Activated naive CD4-positive, alpha-beta T cell (primary cell): ENCODE measurements at places on chromosomes 16 and 17.

DNA sequence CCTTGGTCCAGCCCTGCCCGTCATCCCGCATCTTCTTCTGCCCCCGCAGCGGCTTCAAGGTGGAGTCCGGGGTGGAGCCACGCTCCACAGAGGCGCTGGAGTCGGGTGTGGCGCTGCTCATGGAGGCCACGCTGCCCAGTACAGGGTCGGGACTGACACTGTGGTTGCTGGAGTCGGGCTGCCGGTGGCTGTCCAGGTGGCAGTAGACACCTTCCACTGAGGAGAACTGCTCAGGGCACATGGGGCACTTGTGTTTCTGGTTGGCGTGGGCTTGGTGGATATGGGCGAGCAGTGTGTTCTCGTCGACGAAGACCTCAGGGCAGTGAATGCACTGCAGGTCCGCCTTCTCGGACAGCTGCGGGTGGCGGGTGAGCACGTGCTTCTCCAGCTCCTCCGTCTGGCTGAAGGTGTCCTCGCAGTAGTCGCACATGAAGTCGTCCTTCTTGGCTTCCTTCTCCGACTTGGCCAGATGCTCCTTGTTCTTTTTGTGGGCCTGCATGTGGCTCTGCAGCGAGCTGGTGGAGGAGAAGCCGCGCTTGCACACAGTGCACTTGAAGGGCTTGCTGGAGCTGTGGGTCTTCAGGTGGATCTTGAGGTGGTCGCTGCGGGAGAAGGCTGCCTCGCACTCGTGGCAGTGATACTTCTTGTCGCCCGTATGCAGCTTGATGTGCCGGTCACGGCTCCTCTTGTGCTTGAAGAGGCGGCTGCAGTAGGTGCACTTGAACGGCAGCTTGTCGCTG, 217.8 kb downstream of the ZNF423 start:
- DNase-seq: no peak

DNA sequence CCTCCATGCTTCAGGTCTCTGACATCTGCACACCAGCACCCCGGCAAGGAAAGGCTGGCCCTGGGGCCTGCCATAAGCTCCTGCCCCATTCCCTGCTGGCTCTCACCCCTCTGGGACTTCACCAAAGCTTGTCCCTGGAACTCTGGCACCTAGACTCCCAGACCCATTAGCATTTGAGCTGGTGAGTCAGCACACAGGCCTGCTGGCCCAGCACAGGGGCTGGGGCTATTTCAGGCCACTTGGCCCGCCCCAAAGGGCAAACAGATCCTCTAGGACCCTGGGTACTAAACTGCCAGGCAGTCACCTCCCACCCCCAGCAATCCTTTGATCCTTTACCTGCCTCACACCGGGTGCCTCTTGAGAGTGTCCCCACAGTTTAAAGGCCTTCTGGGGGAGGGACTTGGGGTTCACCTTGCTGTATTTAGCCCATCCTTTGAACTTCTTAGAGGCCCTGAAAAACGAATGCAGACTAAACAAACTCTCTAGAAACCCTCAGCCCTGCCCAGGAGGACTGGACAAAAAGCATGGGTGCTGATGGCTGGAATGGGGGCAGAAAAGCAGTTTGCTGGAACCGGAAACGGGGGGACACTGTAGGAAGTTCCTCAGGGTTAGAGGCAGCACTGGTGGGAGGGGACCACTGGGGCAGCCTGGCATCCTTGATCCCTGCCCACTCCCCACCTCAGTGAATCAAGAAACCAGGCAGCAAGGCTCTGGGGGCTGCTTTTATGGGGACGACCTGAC, 3.2 kb upstream of the SAMD14 start:
- DNase-seq: no peak

GRCh38 chr16:75311383-75311938, 60.0 kb upstream of the BCAR1 start:
- DNase-seq: no peak

- DNase-seq: no peak
Measured at GRCh38 chr16:89589241-89589926, 13.8 kb downstream of the CPNE7 start.

DNA sequence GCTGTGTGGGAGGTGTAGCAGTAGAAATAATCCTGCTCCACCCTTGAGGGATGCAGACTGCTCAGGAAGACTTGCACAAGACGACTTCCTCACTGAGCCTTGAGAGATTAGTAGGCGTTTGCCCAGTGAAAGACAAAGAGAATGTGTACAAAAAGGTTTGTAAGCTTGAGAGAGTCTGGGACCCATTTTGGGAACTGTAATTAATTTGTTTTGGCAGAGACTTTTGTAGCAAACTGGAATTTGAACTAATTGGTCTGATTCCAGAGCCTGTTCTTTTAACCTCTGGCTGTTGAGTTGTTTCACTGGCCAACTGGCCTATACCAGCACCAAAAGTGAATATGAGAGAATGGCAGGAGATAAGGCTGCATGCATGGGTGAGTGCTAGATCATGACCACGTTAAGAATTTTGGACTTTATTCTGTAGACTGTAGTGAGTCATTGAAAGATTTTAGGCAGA, 75.5 kb downstream of the AATF start:
- no peak for DNase-seq

GRCh38 chr17:27905447-27906225, 12.5 kb upstream of the LYRM9 start:
- no peak for DNase-seq

- DNase-seq: no peak
Measured at GRCh38 chr16:50269769-50270509, 3.6 kb downstream of the ADCY7 start.

DNA sequence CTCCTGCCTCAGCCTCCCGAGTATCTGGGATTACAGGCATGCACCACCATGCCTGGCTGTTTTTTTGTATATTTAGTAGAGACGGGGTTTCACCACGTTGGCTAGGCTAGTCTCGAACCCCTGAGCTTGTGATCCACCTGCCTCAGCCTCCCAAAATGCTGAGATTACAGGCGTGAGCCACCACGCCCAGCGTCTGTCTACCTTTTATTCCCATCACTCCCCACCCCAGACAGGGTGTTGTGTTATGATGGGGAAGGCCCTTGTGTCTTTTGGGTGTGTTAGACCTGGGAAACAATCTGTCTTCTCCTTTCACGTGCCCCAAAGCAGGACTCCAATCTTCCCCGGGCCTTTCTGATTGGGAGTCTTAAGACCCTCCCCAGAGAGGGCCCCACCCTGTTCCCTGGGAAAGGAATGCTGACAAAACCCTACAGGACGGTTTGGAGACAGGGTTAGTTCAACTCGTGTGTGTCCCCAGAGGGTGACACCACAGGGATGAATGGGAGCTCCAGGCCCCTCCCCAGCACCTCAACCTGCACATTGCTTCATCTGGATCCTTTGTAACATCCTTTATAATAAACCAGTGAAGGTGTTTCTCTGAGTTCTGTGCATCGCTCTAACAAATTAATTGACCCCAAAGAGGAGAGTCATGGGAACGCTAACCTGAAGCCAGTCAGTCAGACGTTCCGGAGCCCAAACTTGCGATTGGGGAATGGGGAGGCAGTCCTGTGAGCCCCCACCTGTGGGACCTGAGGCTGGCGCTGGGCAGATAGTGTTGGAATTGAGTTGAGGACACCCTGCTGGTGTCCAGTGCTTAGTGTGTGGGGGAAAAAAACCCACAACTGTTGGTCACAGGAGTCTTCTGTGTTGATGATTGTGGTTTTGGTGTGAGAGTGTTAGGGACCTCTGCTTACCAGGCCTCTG, 3.2 kb upstream of the ELOB start:
- DNase-seq: no peak

DNA sequence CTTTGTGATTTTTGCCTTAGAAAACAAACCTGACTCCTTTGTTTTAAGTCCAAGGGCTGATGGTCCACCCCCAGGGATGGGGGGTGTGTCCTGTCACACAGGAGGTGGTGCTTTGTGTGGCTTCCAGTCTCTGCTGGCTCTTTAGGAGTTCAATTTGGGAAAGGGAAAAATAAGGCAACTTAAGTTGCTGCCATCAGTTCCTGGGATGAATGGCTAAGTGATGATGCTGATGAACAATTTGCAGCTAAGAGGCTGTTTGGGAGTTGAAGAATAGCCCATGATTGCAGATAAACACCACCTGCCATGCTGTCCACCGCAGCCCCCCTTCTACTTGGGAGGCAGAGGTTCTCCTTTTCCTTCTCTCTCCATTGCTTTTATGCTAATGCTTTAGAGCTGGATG, 40.2 kb downstream of the ARL4D start:
- no peak for DNase-seq

- DNase-seq: peak; percentile 59
Measured at GRCh38 chr17:58487589-58488427, at the start of gene HSF5. Gene HSF5, minus strand, starts transcription at chr17:58488408. Its CDS starts 134 bp downstream, at chr17:58488274.

GRCh38 chr17:60971515-60972369, 294.1 kb downstream of the BCAS3 start:
- DNase-seq: peak; percentile 4

DNA sequence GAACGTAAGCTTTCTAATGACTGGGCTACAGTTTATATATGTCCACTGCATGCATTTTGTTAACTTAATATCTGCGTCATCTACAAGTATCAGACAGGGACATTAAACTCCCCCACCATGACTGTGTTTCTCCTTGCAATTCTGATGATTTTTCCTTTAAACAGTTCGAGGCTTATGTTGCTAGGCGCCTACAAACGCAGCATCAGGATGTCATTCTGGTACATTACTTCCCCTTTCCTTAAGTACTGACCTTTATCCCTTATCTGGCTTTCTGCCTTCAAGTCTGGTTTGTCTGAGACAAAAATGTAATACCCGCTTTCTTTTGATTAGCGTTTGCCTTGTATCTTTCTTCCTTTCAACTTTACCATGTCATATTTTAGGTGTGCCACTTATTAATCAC, 362.4 kb downstream of the SLC39A11 start:
- no peak for DNase-seq

DNA sequence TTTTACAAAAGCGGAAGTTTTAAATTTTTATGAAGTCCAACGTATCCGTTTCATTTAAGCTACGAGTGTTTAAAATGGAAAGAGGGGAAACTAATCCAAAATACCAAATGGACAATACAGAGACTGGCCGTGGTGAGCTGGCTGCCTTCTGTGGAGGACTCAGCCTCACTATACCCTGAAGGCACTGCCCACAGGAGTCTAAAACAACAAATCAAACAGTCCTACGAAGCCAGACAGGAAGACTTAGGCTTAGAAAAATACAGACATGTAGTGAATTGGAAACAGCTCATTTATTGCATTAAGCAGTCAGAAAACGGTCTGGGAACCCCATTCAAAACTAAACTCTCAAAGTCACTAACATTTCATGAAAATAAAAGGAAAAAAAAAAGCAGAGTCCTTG, 75.1 kb downstream of the CYTH1 start:
- no peak for DNase-seq

DNA sequence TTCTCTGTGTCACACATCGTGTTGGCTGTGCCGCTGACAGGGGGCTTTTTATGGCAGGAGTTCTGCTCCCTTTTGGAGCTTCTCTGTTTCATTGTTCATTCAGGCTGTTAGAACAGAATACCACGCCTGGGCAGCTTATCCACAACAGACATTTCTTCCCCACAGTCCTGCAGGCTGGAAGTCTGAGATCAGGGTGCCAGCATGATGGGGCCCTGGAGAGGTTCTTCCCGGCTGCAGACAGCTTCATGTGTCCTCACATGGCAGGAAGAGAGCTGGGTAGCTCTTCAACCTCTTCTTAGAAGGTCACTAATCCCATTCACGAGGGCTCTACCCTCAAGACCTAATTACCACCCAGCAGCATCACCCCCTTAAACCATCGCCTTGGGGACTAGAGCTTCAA, 65.1 kb downstream of the DHRS7C start:
- no peak for DNase-seq

DNA sequence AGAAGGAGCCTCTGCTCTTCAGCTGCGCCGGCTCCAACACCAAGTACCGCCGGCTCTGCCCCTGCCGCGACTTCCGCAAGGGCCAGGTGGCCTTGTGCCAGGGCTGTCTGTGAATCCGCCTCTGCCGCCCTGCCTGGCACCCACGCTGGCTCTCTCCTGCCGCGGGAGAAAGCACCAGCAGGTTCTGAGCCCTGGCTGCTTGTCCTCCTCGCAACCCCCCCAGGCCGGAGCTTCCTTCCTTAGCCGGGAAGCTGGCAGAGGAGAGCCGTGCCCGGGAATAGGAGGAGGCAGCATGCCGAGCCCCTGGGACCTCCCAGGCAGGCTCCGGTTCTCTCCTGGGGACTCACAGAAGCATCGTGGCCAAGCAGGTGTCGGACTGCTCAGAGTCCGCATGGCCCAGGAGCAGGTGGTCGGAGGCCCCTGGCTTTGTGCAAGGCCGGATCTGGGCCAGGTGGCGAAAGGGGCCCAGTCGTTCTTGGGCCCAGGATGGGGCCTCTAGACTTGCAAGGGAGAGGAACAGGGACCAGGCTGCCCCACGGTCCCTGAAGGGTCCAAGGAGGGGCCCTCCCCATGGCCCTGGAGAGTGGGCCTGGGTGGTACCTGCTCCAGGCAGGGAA, 80.6 kb downstream of the MGAT5B start:
- DNase-seq: no peak

- no peak for DNase-seq
Measured at GRCh38 chr17:75245011-75245410, 16.4 kb downstream of the GGA3 start.

GRCh38 chr16:19708296-19709205, 9.5 kb downstream of the KNOP1 start:
- DNase-seq: no peak

DNA sequence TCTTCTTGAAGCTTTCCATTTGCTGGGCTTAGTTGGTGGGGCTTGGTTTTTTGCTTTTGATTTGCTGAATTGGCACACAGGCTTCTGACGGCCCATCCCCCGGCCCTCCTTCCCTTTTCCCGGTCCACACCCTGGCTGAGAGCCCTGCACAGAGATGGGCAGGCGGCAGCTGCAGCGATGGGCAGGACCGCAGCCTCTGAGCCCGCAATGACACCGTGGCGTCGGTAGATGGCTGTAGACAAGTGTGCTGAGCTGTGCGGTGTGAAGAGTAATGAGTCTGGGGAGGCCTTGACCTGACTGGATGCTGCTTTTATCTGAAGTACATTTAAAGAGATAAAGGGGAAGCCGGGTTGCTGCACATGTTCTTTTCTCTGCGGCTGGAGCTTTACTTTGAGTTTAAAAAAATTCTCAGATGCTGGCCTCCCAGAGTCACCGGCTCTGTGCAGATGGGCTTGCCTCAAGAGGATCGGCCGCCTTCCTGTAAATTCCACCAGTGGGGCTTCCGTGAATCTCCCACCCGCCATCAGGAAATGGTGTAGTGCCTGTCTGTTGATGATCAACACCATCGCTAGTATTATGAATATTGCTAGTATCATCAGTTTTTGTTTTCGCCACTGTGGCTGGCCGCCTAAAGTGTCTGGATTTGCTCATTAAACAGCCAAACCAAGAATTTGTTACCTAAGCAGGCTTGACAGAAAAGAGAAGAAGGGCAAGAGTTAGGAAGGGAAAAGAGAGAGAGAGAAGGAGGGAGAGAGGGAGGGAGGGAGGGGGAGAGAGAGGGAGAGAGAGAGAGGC, 245.6 kb upstream of the RBFOX1 start:
- DNase-seq: no peak
